ENCODE measurements at places on chromosomes 16 and 17.

- DNase-seq = no peak
Observed at GRCh38 chr17:73941919-73942530, 261.5 kb upstream of the RPL38 start.

- DNase-seq = no peak
Observed at GRCh38 chr17:75077496-75078283, 10.1 kb upstream of the SLC16A5 start.

DNA sequence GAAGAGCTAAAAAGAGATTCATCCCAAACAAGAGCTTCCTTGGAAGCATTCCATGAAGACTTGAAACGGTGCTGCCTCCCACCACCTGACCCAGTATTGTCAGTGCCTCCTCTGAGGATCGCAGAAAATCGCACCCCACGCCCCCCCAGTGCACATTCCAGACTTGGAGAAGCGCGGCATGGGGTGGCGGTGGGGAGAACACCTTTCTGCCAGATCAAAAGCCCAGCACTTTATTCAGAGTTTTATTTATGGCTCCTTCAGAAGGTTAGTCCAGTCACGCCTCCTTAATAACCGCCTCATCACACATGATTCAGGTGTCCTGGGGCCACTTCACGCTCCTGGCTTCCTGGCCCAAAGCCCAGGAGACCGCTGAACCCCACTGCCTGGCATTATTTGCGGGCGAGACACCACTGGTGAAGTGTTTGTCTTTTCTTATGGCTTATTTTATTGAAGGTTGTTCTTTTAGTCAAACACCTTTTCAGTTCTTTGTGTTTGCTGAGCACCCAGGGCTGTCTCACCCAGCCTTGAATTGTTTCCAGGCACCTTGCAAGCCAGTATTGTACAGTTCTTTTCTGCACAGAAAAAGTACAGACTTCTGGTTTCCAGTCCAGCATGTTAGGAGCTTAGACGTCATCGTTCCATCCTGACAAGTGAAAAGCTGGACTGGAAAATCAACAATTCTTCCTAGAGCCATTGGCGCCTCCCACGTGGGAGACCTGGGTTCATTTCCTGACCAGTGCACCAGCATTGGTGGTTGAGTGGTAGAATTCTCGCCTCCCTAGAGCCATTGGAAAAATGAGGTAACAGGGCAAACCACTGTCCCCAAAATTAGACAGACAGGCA, 79.6 kb upstream of the CACNG5 start:
- DNase-seq = no peak

DNA sequence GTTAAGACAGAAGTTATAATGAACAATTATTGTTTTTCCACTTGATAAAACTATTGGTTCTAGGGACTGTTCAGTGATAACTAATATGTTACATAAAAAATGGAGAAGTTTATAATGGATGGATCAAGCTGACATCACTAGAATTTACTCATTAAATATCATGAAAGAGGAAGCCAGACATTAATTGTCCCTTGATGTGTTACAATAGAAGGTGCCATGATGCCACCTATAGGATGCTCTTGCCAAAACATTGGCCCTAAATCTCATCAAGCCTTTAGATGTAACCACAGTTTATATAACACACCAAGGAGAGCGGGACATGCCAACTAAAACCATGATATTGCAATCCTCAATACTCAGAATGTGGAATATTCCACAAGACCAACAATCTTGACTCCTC, 147.9 kb upstream of the MON1B start:
- DNase-seq = peak; percentile 0

All from fibroblast of skin of left biceps (primary cell).